ENCODE measurements at places on chromosomes 7 and 10.

GRCh38 chr7:40223451-40224127 is 88.8 kb downstream of the SUGCT start:
- no peak for DNase-seq

DNA sequence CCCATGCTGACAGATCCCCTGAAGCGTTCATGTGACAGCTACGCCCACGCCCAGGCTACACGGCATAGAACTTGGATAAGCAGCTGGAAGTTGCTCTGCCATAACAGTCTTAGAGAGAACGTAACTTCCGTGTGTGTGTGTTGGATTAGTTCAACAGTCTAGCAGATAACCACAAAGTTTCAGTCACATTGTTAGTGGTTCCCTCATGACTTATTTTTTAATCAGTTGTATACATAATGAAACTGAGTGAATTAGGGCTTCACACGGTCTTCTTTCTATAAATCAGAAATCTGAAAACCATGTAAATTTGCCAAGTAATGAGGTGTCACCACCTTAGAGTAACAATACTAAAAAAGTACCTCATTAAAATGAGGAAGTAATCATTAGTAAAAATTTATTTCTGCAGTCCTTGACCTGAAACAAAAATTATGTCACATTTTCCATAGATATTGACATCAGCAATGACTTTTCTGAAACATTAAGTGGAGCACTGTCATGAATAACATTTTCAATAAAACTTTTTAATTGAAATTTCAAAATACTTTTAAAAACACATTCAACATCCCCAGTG is 21.7 kb upstream of the MACC1 start:
- DNase-seq: no peak

DNA sequence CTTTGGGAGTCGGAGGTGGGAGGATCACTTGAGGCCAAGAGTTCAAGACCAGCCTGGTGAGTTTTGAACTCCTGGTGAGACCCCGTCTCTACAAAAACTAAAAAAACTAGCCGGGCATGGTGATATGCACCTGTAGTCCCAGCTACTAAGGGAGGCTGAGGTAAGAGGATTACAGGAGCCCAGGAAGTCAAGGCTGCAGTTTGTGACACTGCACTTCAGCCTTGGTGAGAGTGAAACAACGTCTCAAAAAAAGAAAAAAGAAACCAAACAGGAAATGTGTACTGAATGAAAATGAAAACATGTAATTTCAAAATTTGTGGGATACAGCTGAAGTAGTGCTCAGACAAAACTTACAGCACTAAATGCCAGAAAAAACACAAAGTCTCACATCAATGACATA is 7.6 kb downstream of the ARHGAP12 start:
- DNase-seq: no peak

GRCh38 chr10:78398382-78398781 is 364.7 kb downstream of the RPS24 start:
- no peak for DNase-seq

GRCh38 chr7:95549818-95550529 is 46.3 kb downstream of the PDK4 start:
- DNase-seq: no peak

- no peak for DNase-seq
Measured at GRCh38 chr10:32790483-32790882, 167.5 kb downstream of the ITGB1 start.

GRCh38 chr10:10699427-10699826 is 318.2 kb upstream of the CELF2 start:
- no peak for DNase-seq

DNA sequence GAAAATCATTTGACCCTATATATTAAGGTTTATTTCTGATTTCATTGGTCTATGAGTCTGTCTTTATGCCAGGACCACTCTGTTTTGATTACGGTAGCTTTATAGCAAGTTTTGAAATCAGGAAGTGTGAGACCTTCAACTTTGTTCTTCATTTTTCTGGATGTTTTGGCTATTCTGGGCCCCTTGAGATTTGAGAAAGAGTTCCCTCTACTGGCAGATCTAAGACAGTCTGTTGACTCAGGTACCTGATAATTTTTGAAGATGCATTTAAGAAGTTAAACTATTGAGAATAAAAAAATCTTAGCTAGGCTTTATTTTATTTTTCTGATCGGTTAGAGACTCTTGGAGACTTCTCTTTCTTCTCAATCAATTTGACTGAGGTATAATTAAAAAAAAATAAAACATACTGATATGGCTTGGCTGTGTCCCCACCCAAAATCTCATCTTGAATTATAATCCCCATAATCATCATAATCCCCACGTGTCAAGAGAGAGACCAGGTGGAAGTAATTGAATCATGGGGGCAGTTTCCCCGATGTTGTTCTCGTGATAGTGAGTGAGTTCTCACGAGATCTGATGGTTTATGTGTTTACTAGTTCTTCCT is 209.2 kb downstream of the SNX10 start:
- no peak for DNase-seq

GRCh38 chr10:32299354-32299980 is 47.5 kb downstream of the EPC1 start:
- no peak for DNase-seq

DNA sequence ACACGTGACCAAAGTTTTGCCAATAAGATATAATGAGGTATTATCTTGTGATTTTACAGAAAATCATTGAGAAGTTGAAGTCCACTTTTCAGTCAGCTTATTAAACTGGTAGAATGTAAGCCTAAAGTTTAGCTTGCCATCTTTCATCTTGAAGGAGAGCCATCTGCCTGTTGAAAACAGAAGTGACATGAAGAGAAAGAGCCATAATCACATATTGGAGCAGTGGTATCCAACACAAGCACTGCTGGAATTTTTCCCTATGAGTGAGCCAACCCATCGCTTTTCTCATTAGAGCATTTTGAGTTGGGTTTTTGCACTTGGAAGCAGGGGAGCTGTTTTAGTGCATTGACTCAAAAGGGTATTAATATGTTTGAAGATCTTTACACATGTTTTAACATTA is 117.6 kb upstream of the FERD3L start:
- no peak for DNase-seq

DNA sequence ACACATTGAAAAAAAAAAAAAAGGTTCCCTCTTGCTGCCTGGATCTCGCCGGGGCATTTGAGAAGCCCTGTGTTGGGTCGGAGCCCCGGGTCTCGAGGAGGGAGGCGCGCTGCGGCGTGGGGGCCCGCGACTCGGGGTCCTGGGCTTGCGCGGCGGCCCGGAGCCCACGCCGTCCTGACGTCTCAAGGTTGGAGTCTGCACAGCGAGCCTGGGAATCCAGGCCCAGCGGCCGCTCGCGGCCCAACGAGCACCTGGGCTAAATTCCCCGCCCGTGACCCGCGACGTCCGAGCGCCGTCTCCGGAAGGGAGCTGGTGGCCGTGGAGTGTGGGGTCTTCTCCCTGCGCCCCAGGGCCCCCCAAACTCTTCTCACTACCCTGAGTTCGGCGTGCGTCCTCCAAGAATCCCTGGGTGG is 1.4 kb upstream of the CTBP2 start:
- no peak for DNase-seq

DNA sequence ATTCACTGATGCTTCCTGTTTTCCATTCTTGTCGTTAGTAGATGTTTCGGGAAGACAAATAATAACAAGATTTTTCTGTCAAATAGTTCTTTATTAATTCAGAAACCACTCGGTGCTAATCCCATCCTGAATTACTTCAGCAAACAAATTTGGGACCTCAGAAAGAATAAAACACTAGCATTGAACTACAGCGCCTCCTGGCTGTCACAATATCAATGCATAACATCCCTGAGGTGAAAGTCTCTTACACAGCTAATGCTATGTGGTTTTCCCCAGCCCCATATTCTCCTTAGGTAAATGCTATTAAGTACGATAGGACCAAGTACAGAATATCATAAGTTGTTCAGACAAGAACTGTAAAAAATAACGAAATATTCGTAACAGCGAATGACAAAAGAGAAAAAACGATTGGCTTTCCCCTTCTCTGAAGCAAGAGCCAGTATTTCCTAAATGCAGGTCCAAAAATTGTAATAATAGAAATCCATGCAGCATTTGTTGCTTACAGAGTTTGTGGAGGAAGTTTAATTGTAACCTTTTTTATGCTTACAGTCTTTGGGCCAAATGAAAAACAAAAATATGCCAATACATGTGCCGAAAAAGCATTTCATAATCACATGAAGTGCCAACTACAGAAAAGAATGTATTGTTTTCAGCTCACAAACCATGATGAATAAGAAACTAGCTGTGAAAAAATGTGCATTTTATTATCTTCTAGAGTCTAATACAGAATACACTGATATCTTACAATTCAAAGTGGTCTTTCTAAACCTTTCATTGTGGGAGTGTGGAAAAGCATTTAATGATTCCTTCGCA is 47.3 kb downstream of the MYPN start:
- peak; percentile 35 for DNase-seq

DNA sequence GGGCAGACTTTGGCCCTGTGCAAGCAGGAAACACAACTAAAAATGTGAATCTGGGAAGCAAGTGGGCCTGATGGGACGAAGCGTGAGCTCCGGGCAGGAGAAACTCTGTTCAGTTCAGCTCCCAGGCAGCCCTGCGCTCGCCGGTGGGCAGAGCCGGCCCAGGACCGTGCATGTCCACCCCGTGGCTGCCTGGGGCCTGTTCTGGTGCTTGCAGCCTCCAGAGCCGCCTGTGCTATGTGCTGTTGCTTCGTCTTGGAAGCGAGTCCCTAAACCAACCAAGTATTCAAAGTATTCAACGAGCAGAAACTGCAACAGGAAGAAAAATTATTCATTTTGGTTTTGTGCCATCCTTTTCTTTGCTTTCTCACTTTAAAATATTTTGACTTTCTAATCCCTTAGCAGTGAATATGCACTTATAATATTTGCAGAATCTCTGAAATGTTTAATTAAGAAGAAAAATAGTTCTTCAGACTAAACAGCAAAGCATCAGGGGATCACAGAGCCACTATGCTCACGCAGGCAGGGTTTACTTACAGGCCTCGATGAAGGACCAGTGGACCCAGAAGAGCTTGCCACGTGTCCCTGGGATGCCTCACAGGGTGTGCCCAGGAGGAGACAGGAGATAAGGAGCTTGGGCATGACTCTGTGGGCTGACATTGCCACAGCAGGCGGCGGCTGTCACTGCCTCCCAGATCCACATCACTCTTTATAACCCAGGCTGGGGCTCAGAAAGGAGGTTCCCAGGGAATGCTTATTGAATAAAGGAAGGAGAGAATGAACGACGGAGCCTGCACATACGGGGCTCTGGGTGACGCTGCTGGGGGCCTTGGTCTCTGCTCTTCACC is 45.6 kb downstream of the VIPR2 start:
- peak; percentile 12 for DNase-seq

DNA sequence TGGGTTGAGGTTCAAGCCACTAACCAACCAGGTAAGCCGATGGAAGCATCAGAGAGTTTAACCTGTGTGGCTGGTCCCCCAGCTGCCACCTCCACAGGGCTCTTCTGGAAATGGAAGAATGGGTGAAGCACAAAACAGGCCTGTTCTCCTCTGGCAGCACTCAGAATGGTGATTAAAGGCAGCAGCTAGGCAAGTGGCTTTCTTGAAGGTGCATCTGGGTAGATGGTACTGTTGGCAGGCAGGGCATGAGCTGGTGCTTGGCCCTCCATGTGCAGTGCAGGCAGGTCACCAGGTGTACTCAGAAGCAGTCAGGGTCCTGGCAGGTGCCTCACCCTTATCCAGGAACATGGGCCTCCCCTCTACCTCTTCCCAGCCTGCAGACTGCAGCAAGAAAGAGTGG is 11.5 kb downstream of the AKR1E2 start:
- no peak for DNase-seq

GRCh38 chr7:52799817-52800216 is 235.6 kb upstream of the POM121L12 start:
- DNase-seq: no peak

- no peak for DNase-seq
Measured at GRCh38 chr7:157585113-157585861, 248.5 kb downstream of the DNAJB6 start.

- no peak for DNase-seq
Measured at GRCh38 chr10:31399171-31399570, 80.2 kb downstream of the ZEB1 start.

DNA sequence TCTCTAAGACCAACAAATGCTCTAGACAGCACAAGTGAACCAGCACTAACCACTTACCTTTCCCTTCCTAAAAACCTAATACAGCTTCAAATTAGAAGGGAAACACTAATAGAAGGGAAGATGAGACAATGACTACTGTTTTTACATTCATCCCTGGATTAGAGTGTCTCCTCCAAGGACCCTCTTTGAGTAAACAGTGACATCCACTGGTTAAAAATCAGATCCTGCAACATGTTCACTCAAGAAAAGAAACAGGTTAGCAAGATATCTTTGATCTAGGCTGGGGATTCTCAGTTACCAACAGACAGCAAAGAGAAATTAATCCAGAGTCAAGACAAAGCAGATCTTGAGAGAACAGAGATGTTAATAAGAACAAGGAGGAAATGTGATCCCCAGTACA is 177.7 kb upstream of the GHITM start:
- no peak for DNase-seq

GRCh38 chr7:11951909-11952308 is 119.9 kb upstream of the THSD7A start:
- DNase-seq: no peak

DNA sequence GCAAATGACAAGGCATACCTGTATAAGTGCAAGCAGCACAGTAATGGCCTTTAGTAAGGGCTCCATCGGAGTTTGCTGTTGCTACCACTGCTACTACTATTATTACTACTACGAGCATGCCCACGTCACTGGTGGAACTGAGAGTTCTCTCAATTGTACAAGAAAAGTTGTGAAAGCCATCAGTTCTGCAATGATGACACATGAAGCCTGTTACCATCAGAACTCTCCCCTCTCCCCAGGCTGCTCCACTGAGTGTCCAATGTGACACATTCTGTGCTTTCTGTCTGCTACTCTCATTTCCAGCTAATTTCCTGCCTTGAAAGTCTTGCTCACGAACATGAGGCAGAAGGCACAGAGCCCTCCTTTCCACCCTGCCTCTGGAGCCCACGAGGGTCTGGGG is 263.2 kb upstream of the MGMT start:
- no peak for DNase-seq

- no peak for DNase-seq
Measured at GRCh38 chr7:1843921-1844335, 173.9 kb downstream of the ELFN1 start.

GRCh38 chr10:127848226-127848625 is 44.5 kb downstream of the CLRN3 start:
- DNase-seq: no peak

DNA sequence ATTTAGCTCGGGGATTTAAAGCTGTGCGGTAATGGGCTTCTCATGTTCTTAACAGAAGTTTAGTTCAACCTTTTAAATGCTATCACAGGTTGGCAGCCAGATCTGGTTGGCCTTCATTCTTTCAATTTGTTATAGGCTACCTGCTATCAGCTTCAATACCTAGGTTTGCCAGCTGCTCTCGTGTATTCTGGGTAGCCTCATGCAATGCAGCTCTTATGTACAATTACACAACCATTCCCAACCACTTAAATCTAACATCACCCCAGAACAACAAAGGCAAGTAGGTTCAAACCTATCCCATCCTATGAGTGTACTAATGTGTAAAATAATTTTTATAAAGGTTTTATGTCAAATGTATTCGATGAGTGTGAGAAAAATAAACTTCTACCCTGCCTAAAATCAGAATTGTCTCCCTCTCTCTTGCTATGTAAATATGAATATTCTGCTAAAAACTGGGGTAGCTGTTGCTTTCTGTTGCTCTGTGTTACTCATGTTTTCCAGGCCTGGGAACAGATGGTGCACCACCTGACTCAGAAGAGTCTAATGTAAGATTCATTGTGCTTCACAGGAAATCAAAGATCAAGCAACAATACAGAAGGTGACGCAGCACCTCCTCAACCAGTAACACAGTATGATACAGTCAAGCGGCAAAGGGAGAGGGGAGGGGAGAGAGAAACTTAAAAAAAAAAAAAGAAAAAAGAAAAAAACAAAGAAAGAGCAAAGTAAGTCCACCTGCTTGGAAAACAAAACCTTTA is 188.6 kb downstream of the ETV1 start:
- DNase-seq: no peak

Measured in activated CD4-positive, CD25-positive, alpha-beta regulatory T cell treated with anti-CD3 and anti-CD28 coated beads, Interleukin-2, amount 50 U/mL, for 72 hours (primary cell).